ENCODE measurements at places on chromosomes 7 and 10. TPM values are rescaled to one million over a fixed set of nuclear protein-coding genes. Genes with fewer than 3 reads are reported as not detected.

DNA sequence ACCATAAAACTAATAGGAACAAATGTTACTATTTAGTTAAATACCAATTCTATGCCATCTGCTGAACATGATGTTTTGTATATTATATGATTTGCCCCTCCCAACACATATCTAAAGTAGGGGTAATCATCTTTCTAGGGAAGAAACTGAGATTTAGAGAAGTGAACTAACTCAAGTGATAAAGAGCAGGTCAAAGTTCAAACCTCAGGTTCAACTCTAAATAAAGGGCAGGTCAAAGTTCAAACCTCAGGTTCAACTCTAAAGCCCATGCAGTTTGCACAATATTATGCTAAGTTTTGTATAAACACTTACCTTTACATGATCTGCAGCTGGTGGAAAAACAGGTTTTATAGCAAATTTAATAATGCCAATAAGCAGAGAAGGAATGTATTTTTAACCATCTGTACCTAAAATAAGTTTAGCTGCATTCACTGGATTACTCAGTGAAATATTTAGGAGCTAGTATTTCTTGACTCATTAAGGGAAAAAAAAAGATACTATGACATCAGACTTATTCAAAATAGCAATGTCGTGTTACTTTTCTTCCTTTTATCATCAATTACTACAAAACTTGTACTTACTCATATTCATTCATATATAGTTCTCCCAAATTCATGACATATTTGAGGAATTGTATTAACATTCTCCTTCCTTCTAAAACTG, 1194.3 kb upstream of the CELF2 start:
- no peak for ATAC-seq

Gene HTR7
- total RNA-seq, result 1.1 TPM

DNA sequence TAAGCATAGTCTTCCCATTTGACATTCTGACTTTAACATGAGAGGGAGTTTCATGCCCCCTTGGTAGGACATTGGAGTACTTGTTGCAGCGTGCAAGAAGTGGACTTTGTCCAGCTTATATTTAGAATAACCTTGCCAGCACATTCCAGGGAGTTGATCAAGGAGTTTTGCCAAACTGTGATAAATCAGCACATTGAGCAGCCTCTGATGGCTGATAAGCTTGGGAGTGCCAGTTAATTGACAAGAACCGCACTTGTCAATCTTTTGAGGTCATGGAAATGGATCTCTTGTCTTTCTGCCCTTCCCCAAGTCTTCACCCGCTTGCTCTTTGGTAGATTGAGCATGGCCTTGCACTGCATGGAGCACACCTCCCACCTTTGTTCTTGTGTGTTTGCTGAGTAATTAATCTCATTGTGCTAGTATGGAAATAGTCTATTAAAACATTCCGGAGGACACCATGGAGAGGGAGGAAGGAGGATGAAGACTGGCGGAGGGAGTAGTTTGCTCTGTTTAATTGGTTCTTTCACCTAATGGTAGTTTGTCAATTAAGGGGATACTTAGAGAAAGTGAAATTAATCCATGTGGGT, 668.5 kb upstream of the GALNT17 start:
- ATAC-seq, result no peak

DNA sequence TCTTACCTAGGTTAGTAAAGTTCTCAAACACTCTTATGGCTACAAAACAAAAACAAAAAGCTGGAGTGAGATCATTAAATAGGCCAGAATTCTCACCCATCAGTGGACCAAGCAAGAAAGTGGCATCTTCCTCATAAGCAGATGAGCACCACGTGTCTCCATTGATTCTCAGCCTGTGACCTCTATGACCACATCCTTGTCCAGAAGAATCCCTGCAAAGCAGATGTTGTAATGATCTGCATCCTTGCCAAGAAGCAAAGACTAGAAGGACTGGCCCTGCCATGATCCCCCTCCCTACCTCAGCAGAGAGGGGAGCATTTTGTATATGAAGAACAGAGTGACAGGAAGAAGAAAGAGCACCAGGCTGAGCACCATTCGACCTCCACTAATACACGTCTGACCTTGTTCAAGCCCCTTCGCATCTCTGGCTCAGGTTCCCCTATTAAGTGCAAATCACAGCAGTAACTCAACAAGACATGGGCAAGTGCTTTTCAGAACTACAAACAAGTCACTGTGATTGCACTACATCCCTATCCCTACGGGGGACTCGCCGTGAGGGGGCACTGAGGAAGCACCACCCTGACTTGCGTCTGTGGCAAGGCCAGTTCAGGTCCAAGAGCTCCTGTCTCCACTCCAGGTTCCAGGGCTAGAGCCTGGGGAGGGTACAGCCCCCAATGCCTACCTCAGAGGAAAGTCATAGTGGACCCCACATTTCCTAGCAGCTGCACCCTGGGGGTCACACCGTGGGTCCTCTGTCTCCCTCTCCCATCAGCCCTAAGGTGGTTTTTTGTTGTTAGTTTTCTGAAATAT, 22.2 kb upstream of the RASSF4 start:
- ATAC-seq, result no peak

GRCh38 chr7:26191233-26191973, 9.1 kb downstream of the HNRNPA2B1 start:
- no peak for ATAC-seq

Data from motor neuron (in vitro differentiated cells).